ENCODE measurements at places on chromosomes 13 and 19.

GRCh38 chr19:43769256-43769655 is 11.5 kb downstream of the KCNN4 start:
- DNase-seq = no peak

- DNase-seq = no peak
Observed at GRCh38 chr19:38554676-38555141, 63.0 kb downstream of the MAP4K1 start.

DNA sequence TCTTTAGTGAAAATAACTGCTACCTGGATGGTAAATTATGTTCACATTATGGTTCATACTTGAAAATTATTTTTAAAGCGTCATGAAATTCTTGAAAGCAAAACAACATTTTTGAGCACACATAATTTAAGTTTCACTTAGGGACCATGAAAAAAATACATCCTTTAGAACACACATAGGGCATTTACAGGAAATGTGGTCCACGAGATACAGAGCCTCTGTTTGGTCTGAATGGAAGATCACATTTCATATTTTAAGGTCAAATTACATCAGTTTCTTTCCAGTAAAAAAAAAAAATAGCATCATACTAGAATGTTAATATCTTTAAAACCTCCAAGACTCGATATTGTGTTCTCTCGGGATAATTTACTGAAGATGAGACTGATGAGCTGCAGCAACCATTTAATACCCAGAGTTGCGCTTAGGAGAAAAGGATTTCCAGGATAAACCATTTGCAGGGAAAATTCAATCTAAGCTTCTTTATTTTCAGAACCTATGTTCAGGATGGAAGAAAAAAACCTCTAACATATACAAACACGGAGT is 720.7 kb downstream of the DIAPH3 start:
- DNase-seq = no peak

- DNase-seq = no peak
Observed at GRCh38 chr19:46787331-46788261, 798 bp downstream of the SLC1A5 start.

GRCh38 chr13:45773236-45773635 is 71.1 kb downstream of the CBY2 start:
- DNase-seq = no peak

- no peak for DNase-seq
Observed at GRCh38 chr13:87954091-87954490, 282.9 kb downstream of the SLITRK5 start.
